ENCODE measurements at places on chromosomes 3 and 15.

DNA sequence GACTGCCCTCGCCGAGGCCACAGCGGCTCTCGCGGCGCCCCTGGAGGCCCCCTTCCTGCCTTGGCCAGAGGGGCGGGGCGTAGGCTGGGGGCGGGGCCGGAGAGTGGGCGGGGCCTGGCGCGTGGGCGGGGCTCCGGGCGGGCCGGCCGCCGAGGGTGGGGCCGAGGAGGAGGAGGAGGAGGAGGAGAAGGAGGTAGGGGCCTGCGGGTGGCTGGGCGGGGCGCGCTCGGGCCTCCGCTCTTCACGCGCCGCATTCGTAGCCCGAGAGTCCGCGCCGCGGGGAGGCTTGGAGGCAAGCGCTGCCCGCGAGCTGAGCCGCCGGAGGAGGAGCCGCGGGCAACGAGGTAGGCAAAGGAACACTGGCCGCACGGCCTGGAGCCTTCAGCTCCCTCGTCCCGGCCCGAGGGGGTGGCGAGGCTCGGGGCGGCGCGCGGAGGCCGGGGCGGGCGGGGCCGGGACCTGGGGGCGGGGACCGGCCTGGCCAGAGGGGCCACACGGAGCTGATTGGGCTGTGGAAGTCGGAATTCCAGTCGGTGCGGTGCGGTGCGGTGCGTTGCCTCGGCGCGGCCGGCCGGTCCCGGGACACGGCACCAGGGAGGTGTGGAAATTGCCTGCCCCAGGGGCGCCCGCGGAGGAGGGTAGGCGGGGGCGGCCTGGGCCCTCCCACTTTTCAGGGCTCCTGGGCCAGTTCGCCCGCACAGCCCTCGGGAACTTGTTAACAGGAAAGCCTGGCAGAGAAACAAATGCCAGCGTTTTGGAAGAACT lies at the start of gene PPP2R3A:
TSS of gene PPP2R3A (plus strand) at position 223 of the 765 bp plus-strand sequence. CDS start 35,771 bp downstream, outside the sequence.
- DNase-seq, result peak; percentile 40

GRCh38 chr3:11136830-11137626 lies 17.3 kb upstream of the HRH1 start:
- no peak for DNase-seq

GRCh38 chr15:99416191-99417188 lies 149.3 kb upstream of the MEF2A start:
- no peak for DNase-seq

DNA sequence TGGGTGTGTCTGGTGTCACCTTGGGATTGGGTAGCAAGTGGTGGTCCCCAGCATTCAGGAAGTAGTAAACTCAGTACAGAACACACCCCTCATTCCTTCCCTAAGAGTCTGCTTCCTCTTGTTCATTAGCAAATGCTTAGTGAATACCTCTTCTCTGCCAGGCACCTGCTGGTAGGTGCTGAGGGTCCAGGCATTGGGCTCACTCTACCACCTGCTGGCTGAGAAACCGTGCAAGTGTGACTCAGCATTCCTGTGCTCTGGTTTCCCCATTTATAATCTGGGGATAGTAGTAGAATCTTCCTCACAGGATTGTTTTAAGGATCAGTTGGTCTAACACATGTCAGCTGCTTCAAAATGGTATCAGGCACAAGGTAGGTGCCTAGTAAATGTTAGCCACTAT lies 4.8 kb downstream of the SHF start:
- DNase-seq, result no peak

DNA sequence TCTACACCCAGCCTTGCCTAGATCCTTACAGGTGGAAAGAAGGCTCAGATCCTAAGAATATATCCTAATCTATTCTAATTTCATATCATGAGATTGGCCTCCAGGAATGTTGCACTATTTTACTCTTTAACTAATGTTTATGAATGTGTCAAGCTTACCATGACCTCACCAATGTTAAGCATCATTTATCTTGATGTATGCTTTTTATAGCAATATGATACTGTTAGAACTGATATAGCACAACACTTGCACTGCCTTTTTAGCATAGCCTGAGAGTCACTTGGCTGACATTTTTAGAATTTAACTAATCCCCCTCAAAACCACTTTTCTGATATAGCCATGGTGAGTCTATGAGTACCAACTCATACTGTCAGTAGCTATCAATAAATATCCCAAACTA lies 191.5 kb upstream of the NR2F2 start:
- DNase-seq, result no peak

DNA sequence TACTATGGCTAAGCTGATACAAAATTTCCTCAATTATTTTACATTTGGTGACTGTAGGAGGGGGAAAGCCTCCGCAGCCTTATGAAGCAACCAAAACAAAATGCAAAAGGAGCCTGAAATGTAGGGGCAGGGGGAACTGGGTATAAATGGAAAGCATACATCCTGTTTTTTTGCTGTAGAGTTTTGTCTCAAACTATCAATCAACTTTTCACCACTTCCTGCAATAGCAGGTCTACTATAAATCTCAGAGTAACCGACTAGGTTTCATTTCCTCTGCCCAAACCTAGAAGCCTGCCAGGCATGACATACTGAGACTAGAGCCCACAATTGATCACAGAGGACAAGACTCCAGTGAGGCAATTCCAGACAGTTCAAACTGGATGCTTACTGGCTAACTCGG lies 91.3 kb downstream of the SHQ1 start:
- DNase-seq, result no peak

- no peak for DNase-seq
These were observed 233.5 kb upstream of the ST8SIA2 start for GRCh38 chr15:92159906-92160841.

GRCh38 chr15:90248789-90249202 lies 560 bp upstream of the TTLL13 start:
- DNase-seq, result no peak

DNA sequence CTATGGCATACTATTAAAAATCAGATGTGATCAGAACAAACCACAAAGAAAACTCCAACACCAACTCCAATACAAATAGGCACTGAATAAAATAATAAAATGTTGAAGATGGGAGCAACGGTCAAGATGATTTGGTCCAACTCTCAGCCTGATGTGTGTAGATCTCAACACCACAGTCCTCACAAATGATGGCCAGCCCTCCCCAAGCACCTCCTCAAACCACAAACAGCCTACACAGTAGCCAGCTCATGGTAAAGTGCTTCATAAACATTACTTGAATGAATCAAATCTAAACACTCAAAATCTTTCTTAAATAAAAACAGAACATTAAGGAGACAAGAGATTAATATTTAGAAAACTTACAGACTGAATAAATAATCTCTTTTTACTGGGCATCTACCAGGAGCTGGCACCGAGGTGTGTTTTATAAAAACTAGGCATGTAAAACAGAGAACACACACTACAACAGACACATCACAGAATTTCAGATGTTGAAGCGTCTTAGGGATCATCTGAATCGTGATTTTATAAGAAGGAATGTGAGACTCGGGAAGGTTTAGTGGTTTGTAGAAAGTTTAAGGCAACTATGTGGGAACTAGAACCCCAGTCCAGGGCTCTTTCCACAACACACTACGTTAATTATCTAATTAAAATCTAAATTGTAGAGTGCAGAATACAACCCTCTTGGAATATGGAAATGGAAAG lies 102.4 kb downstream of the MYLK start:
- no peak for DNase-seq

- no peak for DNase-seq
These were observed 548.3 kb downstream of the NLGN1 start for GRCh38 chr3:173945806-173946205.

DNA sequence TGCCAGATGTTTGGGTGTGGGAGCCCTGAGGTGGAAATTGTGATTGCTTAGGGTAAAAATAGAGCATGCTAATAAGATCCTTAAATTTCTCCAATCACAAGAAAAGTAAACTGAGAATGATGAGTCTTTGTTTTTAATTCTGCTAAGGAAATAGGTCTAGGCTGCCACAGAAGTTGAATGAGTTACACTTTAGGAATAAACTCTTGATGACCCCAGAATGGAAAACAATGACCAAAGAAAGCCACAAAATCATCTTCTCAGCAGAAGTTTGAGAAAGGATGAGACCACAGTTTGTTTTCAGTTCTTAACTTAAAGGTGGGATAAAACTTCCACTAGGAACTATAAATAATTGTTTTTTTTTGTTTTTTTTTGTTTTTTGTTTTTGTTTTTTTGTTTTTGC lies 164.6 kb upstream of the BCL6 start:
- DNase-seq, result no peak

- DNase-seq, result no peak
These were observed 26.0 kb upstream of the CMC1 start for GRCh38 chr3:28215407-28215806.

DNA sequence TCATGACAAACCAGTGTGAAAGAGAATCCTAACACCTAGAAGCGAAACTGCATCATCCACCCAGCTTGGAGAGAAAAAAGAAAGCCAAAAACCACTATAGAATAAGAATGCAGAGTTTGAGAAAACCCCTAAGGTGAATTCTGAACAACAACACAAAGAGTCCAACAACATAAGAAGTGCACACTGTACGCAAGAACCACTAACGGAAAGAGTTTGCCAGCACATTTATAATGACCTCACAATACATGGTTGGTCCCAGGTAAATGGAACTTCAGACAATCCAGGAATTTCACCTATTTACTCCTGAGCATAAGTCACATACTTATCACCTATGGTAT lies 128.3 kb upstream of the BHLHE40 start:
- no peak for DNase-seq

DNA sequence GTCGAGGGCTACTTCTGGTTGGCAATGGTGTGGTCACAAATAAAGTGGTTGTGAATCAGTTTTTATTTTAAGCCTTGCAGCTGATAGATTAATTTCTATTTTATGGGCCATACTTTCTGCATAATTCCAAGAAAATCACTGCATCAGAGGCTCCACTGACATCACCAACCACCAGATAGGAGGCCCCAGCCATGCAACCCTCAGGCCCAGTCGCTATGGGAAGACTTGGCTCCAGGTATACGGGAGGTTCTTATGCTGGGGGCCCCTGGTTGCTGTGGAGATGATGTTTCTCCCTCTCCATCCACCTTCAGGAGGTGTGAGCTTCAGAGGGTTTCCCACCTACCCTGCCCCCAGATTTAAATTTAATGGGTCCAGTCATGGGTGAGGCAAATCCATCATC lies 57.4 kb downstream of the ISG20 start:
- DNase-seq, result no peak

DNA sequence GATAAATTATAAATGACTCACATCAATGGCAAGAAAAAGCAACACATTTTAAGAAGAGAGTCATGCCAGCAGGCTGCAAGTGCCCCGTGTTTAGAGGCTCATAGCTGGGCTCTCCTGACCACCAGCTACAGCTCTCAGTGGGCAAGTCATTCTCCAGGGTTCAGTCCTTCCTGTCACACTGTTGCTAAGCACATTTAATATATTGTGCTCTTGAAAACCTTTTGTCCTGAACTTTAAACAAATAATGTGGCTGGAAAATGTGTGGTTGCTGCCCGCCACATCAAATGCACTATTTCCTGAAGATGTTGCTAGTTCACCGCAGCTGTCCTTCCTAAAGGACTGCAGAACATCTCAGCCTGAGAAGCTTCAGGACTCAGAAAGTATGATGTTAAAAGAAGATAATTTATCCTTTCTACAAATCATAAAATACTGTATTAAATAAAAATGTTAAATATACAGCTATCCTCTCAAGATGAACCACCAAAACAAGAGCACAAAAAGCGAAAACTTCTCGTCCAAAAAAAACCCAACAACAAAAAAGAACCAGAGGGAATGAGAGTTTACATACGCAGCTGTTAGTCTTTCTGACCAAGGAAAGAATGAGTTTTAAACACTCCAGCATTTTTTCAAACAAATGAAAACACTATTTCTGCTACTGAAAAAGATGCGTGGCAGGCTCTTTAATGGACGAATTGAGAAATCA lies 951 bp downstream of the TARS3 start:
- peak; percentile 11 for DNase-seq

DNA sequence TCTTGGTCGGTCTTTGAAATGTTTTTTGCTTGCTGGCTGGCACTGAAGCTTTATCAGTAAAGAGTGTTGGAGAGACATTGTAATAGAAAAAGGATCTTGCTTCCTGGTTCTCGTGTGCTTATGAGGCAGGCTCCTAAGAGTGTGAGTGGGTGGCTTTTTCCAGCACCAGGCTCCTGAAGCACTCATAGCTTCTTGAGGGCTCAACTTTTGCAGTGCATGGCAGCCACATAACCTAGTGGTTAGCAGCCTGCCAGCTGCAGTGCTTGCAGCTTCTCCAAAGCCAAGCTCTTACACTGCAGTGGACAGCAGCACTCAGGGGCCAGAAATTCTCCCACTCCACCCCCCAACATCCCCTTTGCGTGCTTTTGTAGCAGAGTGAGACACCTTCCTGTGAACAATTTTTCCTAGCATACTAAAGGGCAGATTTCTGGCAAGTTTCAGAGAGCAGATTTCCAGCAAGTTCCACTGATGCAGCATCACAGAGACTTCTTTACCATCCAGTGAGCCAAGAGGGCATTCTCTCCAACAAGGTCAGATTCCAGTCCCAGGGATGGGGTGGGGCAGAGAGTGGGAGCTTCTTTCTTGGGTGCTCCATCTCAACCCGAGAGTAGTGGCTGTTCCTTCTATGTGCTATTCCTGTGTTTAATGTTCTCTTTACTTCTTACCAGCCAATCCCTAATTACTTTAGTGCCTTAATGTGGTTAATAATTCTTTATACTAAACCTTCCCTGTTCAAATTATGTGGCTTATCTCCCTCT lies 15.8 kb upstream of the ARHGEF26 start:
- DNase-seq, result no peak

- DNase-seq, result peak; percentile 3
These were observed 51.8 kb upstream of the DGKG start for GRCh38 chr3:186413615-186414415.

GRCh38 chr15:97566961-97567360 lies 393.5 kb upstream of the ARRDC4 start:
- no peak for DNase-seq

- no peak for DNase-seq
These were observed 42.2 kb downstream of the FOXP1 start for GRCh38 chr3:71541313-71541712.

DNA sequence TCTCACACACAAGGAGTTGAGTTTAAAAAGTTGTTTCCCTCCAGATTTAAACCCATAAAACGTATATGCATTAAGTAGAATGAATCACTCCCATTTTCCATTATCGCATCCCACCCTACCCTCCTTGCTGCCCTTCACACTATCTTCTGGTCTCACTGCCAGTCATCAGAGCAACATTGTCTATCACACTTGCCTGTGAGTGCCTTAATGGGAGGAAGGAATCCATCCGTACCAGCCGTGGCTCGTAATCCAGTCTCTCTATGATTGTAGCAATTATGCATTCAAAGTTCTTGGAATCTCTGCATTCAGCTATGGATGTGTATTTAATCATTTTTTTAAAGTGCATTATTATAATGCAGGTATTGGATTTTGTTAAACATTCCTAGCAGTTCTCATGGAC lies 1.9 kb downstream of the TMEM266 start:
- DNase-seq, result no peak

- no peak for DNase-seq
These were observed 31.9 kb downstream of the PDIA5 start for GRCh38 chr3:123098426-123099330.

GRCh38 chr15:74642348-74642733 lies 26.7 kb downstream of the CLK3 start:
- DNase-seq, result no peak

GRCh38 chr3:179181021-179181472 lies 32.9 kb downstream of the PIK3CA start:
- no peak for DNase-seq

Data from stimulated activated naive CD4-positive, alpha-beta T cell treated with Interleukin-2 at 50 U/mL for 16 hours (primary cell).